ENCODE measurements at places on chromosomes 7 and 10. TPM values are rescaled to one million over a fixed set of nuclear protein-coding genes. Genes with fewer than 3 reads are reported as not detected.

DNA sequence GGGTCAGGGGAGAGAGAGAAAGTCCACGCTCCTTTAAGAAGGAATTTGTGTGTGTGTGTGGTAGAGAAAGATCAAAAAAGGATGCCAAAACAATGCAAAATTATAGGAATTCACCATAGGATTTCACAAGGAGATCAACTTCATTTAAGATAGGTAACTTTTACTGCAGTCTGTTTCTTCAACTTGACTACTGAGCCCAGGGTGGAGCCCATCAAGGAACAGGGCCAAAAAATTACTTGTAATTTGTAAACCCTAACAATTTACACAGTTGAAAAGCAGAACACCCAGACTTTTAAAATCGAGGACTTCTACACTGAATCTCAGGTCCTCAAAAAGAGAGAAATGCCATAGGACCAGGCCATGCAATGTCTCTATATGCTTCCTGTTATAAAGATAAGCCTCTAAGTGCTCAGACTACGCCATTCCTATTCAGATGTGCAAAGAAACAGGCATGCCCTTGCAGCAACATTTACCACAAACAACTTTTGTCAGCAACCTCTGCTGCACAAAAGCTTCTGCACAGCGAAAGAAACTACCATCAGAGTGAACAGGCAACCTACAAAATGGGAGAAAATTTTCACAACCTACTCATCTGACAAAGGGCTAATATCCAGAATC is 10.6 kb upstream of the GIMAP4 start:
- DNase-seq, result no peak

- no peak for DNase-seq
These were observed 58.2 kb downstream of the LANCL2 start for GRCh38 chr7:55423277-55423711.

DNA sequence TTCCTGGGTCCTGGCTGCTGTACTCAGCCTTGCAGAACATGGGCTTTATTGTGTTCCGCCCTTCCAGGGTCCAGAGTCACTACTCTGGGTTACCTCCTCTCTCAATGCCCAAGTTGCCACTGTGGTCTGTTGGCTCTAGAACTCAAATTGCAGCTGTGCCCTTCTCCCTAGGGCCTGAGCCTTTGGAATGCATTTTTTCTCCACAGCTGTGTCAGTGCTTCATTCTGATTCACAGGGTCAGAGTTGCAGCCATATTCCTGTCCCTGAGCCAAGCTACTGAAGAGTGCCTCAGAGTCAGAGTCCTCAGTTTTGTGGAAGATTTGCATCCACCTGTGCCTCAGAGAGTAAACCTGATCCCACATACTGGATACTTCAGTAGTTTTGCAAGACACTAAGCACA is 167.5 kb downstream of the ITGB1 start:
- no peak for DNase-seq

- no peak for DNase-seq
These were observed 1.6 kb upstream of the NKX2-3 start for GRCh38 chr10:99531026-99531695.

GRCh38 chr7:27459731-27460053 is 203.0 kb downstream of the HIBADH start:
- no peak for DNase-seq

DNA sequence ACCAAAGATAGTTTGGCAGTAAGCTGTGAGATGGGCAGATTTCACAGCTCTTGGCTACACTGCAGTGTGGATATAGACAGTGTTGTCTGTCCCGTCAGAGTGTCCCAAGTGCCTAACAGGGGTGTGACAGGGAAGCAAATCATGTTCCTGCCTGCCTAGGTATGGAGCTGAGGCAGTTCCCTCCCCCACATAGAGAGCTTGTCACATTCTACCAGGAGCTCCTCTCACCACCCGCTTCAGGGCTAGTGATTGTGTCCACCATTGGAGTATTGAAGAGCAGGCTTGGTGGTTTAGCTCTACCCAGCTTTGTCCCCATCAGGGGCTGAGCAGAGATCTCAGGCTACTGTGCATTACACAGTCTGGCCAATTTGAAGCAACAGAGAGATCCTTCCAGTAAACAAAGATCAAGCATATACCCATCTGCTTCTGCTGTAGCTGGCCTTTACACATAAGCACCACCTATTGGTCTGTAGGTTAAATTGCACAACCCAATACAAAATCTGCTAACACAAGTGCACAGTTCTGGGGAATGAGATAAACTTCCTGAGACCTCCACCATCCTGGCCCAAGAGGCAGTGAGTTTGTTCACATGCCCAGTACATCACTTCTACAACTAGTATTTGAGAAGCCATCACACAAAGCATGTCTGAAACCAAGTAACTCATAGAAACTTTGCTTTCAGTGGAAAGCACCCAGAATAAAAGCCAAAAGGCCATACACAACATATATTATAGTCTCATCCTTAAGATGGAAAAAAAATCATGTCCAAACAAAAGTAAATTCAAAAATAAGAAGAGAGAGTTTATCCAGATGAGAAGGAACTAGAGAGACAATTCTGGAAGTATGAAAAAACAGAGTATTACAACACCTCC is 67.3 kb downstream of the GLCCI1 start:
- DNase-seq, result no peak

DNA sequence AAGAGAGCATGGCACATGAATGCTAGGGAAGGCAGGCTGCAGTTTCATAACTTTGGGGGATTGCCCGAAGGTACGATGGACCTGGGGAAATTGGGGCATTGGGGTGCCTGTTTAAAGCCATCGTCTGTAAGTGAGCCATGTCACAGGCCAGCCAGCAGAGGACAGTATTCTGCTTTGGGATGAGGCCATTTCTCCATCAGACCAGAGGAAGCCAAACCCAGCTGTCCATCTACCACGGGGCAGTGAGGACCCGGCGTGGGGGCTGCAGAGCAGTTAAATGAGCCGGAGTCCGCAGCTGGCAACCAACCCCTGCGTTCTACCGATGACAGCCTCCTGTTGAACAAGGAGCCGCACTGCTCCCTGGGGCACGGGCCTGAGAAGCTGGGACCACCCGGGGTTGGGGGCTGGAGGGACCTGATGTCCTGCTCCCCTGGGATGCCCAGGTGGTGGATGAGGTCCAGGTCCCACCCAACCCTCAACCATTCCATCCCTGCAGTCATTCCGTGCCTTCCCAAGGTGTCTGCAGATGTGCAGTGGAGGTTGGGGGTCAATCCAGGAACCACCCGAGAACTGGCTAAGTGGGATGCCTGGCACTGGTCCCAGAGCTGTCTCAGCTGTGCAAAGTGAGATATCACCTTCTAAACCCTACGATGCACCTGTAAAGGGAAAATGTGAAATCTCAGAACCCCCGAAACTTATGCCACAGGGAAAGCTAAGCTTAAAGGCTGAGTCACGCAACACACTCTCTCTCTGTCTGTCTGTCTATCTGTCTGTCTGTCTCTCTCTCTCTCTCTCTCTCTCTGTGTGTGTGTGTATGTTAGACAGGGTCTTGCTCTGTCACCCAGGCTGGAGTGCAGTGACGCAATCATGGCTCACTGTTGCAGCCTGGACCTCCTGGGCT is 12.1 kb upstream of the RHBDD2 start:
- DNase-seq, result peak; percentile 80

- DNase-seq, result no peak
These were observed 457.8 kb upstream of the VSTM2A start for GRCh38 chr7:54084340-54084739.

- no peak for DNase-seq
These were observed 331.6 kb downstream of the DGKB start for GRCh38 chr7:14570750-14571607.

DNA sequence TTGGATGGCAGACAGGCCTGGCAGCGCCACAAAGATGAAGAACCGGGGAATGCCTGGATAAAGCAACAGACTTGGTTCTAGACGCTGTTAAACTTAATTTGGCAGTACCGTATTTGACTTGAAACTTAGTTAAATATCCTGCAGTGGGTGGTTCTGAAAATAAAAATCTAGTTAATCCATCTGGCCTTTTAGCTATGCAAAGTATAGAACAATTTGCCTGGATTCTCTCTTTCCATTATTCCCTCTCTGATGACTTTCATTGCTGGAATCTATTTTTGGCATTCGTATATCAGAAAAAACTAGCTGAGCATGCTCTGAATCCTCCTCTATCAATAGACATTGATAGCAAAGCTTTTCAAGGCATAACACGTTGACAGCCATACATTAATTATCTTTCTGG is 203.6 kb downstream of the MACC1 start:
- DNase-seq, result no peak

The NPSR1 gene
- total RNA-seq, result not detected

The ADCK2 gene
- 15.7 TPM for total RNA-seq

The CYP26C1 gene
- total RNA-seq, result not detected

The TMEM176A gene
- total RNA-seq, result not detected

The SLC29A4 gene
- 4.4 TPM for total RNA-seq

The ANKRD7 gene
- total RNA-seq, result not detected

Data from MG63 (cell line).